ENCODE measurements at places on chromosomes 3 and 15.

DNA sequence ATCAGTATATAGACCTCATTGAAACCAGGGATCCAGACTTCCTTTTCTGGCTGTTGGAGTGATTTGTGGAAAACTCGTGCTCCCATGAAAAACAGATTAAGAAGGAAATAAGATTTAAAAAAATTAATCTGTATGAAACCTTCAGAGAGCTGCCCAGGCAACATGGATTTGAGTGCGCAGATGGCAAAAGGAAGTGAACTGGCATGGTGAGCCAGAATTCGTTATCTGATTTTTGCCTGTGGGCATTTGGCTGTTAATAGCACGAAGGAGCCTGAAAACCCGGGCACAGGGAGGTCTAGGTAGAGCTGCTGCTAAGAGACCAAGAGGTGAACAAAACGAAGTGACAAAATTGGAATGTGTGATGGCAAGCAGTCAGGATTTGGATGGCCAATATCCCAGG, 19.1 kb upstream of the SPINK8 start:
- DNase-seq: no peak

- DNase-seq: no peak
Measured at GRCh38 chr3:144054766-144055165, 83.1 kb downstream of the DIPK2A start.

DNA sequence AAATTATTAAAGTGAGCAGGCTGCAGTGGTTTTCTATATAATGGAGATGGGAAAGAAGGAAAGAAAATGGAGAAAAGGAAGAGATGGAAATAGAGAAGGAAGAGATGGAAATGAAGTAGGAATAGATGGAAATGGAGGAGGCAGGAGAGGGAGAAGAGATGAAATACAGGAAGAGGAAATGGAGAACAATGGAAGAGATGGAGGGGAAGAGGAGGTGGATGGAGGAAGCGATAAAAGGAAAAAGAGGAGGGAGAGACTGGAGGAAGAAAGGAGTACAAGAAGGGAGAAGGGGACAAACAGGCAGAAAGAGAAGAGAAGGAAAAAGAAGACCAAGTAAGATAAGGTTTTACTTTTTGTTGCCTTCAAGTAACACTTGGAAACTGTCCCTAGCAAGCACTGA, 67.6 kb downstream of the CLASP2 start:
- no peak for DNase-seq

- no peak for DNase-seq
Measured at GRCh38 chr3:183536238-183536880, 19.1 kb downstream of the KLHL6 start.

DNA sequence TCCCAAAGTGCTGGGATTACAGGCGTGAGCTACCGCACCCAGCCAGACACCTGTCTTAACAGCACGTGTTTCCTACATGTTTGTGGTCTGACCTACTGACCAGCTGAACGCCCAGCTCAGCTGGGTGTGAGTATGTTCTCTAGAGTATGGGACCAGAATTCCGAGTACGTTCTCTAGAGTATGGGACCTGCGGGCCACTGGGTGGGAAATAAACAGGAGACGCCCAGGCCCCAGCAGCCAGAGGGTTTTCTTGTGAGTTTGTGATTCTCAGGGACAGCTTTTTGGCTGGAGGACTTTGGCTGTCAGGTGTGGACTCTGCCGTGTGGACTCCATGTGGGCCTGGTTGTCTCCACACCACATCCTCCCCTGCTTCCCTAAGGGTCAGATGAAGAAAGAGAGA, 87.3 kb downstream of the CHRD start:
- no peak for DNase-seq

- no peak for DNase-seq
Measured at GRCh38 chr3:100927775-100928174, 65.4 kb downstream of the ABI3BP start.

DNA sequence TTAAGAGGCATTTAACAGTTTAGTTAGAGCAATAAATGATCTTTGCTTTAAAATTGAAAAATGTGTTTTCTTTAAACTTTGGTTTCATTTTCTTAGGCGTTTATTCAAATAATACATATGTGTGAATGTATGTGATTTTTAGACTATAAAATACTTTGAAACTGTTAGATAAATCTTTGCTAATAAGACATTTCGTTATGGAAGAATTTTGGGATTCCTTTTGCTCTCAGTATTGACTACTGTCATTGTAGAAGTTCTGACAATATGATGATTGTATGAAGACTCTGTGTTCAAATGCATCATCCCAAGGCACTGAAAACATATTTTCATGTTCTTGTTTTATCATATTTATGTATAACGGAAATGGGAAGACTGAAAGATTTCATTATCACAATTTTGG, 43.8 kb upstream of the GOLGA8A start:
- DNase-seq: no peak

GRCh38 chr15:48719668-48720067, 74.2 kb upstream of the FBN1 start:
- no peak for DNase-seq

DNA sequence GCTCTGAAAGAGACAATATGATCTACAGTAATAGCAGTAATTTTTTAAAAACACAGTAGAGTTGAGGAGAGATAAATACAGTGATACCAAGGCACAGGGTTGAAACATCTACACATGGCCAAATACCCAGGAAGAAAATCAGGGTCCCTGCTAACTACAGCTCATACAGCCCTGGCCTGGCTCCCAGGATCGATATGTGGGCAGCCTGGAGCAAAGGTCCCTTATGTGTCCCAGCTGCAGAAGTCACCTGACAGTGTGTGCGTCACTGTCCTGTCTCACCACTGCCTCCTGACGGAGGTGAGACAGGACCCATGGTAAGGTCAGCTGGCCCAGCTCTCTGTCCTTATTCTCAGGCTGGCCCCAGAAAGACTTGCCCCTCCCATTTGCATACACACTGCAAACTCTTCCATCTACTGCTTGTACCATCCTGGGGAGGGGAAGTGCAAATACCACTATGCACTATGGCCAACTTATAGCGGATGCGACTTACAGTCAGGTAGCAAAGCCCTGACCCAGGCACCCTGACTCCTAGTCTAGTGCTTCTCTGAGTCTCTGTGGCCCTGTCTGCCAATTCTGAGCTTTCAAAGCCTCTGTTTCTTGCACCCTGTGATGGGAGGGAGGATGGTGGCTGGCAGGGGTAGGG, 22.0 kb upstream of the BCL2L10 start:
- DNase-seq: no peak

- DNase-seq: peak; percentile 23
Measured at GRCh38 chr3:9704347-9705322, 1.0 kb downstream of the CPNE9 start.

- peak; percentile 24 for DNase-seq
Measured at GRCh38 chr3:70108072-70108471, 108.5 kb downstream of the SAMMSON start.

DNA sequence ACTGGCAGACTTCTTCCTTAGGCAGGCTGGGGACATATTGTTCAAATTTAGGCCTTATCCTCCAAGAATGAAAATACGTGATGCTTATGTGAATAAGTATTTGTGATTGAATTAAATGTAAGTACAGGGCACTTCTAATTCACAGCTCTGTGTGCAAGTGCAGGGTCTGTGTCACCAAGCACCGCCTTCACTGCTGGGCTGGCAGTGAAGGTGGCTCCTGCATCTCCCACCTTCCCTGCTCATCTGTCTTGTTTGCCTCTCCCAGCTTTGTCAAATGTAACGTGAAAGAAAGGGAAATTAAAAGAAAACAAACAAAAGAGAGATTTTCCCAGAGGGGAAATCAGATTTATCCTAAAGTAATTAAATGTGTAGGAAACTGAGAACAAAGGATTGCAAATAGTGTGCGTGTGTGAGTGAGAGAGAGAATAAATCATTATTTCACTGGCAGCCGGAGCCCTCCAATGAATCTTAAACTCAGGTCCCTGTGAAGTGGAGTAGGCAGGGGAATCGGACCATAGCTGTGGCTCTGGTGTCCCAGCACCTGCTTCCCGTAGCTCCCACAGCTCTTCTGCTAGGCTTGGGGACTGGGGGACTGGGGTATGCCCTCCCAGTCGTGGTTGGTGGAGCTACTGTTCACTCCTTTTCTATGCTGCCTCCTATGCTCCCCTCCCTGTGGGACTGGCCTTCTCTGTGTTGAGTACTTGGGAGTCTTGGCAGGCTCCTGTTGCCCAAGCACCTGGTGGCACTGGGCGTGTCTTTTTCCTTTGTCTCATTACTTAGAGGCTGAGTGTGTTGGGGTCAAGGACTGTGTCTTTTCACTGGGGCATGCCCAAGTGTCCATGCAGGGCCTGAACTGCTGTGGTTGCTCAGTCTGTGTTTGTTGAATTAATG, 222.2 kb downstream of the EPHB1 start:
- no peak for DNase-seq

Data from fibroblast of lung (primary cell).